ENCODE measurements at places on chromosomes 2 and 18. TPM values are rescaled to one million over a fixed set of nuclear protein-coding genes. Genes with fewer than 3 reads are reported as not detected.

- no peak for DNase-seq
These were observed 184.1 kb downstream of the PTGR3 start for GRCh38 chr18:75024871-75025270.

- no peak for DNase-seq
These were observed 12.7 kb upstream of the PAX3 start for GRCh38 chr2:222311319-222311977.

- DNase-seq = no peak
These were observed 93.8 kb upstream of the ODC1 start for GRCh38 chr2:10541775-10542432.

Gene COX5B
- 1,345 TPM for total RNA-seq

Data from Right ventricle myocardium inferior (tissue), 1 donor.